ENCODE measurements at places on chromosomes 2 and 18.

DNA sequence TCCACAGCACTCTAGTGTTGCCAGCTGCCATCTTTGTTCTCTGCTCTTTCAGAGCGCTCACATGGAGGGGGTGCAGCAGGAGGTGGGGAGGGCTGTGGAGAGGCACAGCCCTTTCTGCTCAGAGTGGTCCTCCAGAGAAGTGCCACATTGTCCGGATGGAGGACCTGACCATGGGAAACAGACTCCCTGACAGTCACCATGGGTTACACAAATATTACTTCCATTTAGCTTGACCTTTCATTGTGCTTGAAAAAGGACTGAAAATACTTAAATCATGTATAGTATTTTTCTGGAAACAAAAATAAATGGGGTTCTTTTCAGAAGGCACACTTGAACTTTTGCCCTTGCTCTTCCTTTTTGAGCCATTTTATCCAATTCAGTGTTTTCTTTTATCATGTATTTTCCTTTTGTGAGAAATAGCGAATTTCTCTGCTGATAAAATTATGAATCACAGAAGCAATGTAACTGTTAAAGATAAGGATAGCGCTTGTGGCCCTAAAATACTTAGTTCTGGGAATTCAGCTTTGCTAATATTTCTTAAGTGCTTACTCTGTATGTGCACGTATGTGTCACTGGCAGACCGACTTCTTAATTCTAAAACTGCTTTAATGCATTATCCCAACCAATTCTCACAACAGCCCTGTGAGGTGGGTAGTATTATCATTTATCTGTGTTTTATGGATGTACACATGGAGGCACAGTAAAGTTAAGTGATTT is 34.2 kb downstream of the SPATS2L start:
- DNase-seq: no peak

DNA sequence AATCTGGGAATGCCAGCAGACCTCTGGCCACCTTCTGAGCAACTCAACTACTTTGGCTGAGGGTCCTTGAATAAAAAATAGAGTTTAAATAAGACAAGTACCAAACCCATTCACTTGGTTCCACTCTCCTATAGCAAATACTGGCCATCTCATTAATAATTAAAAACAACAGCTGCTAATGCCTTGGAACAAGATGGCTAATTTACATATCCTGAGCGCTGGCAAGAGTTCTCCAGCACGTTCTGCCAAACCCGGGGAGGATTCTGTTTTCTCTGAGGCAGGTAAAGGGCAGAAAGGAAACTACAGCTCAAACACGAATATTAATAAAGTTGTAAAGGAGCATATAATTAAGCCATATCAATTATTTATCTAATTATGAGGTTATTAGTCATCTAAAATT is 1123.7 kb downstream of the TDRD15 start:
- DNase-seq: no peak

DNA sequence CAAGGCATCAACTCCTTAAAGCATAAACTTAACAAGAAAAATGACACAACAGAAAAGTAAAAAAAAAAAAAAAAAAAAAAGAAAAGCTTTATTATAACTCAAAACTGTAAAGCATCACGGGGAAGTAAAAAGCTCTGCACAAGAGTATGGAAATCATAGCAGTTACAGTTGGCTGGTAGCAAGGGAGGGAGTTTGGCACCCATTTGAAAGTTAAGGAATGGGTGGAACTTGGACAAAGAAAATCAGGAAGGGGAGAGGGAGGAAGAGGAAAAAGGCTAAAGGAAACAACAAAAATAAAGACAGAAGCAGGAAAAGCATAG is 8.6 kb downstream of the KLF7 start:
- DNase-seq: no peak

GRCh38 chr2:206452242-206452641 is 8.9 kb downstream of the ADAM23 start:
- no peak for DNase-seq

DNA sequence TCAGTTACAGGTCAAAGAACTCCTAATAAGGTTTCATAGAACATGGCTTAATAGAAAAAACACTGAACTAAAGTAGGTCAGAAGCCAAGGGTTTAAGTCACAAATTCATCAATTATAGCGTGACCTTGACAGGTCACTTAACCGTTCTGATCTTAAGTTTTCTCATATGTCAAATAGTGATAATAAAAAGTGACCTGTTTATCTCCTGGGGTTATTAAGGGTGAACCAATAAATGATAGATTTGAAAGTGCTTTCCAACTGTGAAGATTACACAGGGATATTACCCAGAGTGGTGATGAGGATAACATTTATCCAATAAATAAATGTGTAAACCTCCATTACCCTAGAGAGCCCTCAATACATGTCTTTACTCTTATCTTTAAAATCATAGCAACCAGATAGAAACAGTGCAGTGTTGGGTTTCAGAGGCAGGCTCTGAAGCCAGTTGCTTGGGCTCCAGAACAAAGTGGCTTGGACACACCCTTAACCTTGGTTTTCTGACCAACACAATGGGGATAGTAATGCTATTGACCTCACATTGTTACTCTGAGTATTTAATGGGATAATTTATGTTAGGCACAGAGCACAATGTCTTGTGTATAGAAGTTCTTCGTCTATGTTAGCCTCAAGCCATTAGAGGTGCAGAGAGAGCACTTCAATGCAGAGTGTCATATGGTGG is 48.6 kb downstream of the KLHL14 start:
- peak; percentile 50 for DNase-seq

DNA sequence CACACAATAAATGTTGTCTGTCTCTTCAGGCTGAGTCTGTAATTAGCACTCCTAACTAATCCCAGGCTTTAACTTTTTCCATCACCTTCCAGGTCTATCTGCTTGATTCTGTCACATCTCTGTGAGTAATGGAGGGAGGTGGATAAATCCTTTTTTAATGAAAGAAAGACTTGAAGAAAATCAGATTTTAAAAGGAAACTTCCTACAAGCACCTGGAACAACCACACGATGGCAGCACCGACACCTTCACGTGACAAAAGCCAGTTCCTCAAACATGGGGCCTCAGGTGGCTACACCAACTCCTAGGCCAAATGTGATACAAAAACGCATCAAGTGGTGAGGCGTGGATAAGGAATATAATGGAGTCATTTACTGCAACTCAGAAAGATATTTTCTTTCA is 41.8 kb downstream of the TGFBRAP1 start:
- no peak for DNase-seq

DNA sequence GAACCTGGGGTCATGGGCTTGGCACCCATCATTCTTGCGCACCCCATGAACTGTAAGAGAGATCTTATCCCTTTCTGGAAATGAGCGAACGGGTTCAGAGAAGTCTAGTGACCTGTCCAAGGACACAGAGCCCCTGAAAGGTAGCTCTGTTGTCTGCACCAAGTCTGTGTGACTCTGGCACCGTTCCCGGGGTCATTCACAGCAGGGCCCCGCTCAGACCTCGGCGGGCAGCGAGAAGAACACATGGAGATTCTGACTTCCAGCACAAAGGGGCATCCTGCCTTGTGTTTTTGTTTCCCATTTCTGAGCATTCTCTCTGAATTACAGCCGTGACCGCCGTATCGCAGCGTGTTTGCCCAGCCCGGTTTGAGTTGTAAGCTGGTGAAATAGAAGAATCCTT is 231.7 kb downstream of the KLHL29 start:
- DNase-seq: no peak

DNA sequence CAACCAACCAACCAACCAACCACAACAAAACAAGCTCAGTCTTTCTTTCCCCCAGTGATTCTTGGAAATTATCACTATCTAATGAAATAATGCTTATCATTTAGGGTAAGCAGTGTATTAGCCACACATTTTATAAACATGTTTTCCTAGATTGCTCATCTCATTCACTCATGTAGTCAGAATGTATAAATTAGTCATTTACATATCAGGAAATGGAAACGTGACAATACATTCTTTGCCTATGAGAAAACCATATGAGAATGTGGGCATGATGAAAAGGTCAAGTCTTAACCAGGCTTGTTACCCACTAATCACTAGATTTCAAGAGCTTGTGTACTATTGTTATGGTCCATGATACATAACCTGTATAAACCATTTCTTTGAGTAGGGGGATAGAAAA is 1583.4 kb upstream of the PIK3C3 start:
- DNase-seq: no peak

DNA sequence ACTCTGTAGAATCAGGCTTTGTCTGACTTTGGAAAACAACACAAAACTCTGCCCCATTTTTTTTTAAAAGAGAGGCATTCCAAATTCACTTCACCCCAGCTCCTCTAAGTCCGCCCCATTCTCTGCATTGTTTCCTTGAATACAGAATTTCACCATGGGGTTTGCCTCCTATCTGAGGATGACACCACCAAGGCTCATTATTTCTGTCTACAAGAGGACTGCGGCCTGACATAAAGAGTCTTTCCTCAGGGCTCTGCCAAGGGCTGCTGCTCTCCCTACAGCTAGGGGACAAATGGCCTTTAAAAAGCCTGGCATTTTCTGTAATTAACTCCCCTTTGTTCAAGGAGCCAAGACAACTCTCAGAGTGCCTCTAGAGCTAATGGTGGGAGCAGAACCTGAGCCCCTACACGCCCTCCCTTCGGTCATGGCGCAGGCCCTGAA is 4.6 kb downstream of the CHST10 start:
- DNase-seq: no peak

GRCh38 chr18:11871501-11871900 is 20.3 kb downstream of the CHMP1B start:
- DNase-seq: no peak

GRCh38 chr18:56727399-56727798 is 76.2 kb downstream of the WDR7 start:
- no peak for DNase-seq

- DNase-seq: no peak
Observed at GRCh38 chr2:85578243-85579180, 1.1 kb downstream of the VAMP8 start.

GRCh38 chr2:195434346-195434745 is 222.7 kb upstream of the SLC39A10 start:
- no peak for DNase-seq

DNA sequence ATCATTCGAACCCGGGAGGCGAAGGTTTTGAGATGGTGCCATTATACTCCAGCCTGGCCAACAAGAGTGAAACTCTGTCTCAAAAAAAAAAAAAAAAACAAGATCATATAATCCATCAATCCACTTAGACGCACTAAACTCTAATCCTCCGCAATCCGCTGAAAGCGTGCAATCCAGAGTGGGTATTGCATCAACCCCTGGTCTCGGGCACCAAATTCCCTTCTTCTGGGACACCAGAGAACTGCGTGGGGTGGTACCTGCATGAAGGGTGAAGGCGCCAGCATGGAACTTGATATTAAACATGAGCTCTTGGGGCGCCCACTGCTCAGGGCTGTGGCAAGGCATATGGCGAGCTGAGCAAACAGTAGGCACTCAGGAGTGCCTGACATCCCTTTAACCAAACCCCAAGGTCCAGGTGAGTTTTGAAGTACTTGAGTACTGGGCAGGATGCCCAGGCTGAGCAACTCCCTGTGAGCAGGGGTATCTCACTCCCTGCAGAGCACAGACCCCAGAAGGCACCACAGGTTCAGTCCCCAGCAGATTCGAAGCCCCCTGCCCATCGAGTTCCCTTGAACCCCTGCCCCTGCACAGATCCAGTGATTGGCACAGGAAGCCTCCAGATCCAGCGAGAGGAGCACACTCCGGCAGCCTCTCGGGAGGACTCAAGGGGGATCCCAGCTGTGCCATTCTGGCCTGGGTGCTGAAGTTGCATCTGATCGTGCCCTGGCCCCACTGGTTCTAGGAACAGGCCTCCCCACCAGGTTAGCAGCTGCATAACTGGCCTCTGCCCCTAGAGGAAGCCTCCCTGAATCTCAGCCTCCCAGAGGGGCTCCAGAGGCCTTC is 8.0 kb downstream of the ALPI start:
- no peak for DNase-seq

DNA sequence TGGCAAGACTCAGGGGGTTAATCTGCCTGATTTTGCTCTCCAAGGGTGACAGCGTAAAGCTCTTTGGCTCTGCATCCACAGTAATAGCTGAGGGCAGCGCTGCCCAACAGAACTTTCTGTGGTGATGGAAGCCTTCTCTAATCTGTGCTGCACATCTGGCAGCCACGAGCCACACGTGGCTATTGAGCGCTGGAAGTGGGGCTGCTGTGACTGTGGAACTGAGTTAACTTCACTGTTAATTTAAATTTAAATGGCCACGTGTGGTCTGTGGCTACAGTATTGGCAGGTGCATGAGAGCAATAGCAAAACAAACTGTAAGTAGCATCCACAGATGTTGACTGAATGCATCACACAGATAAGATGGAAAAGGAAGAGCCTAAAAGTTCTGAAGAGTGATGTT is 47.3 kb upstream of the TMEM200C start:
- no peak for DNase-seq

DNA sequence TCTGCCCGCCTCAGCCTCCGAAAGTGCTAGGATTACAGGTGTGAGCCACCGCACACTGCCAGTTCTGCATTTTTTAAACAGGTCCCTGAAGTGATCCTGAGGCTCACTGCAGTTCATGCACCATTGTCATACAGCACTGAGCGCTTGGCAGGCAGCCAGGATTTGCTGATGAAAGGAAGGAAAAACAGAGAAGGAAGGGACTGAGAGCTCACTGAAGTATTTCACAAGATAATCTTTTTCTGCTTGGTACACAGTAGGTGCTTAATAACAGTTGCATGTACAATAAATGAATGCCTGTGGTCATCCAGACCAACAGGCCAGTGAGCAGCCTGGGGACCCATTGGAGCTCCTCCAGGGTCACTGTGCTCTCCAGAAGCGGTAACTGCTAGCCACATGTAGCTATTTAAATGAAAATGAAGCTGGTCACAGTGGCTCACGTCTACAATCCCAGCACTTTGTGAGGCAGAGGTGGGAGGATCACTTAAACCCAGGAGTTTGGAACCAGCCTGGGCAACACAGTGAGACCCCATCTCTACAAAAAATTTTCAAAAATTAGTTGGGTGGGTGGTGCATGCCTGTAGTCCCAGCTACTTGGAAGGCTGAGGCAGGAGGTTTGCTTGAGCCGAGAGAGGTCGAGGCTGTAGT is 33.1 kb upstream of the SMAD7 start:
- no peak for DNase-seq

DNA sequence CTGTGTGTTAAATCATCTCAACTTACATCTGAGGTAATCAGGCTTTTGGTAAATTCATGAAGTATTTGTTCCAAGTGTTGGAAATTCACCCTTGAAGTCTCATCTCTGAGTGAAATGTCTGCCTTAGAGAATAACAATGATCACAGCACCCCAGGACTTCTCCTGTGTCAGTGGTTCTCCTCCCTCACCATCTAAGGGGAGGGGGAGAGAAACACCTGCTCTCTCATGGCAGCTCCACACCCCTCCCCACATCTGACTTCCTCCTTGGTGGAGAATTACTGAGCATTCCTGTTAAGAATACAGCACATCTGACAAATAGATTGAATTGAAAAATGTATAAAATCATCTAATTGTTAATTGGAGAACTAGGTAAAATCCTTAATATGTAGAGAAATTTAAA is 532.1 kb downstream of the RNF144A start:
- DNase-seq: no peak

GRCh38 chr2:45282646-45283045 is 273.4 kb upstream of the SIX2 start:
- no peak for DNase-seq

- DNase-seq: no peak
Observed at GRCh38 chr18:48813833-48814489, 136.8 kb downstream of the SMAD7 start.

- peak; percentile 26 for DNase-seq
Observed at GRCh38 chr2:3257166-3257565, 120.5 kb downstream of the EIPR1 start.

Measured in NCI-H1417 treated with DMSO at 0.1 percent for 48 hours (cell line).